ENCODE measurements at places on chromosomes 5 and 9.

GRCh38 chr9:14797435-14797834 lies 74.9 kb upstream of the CER1 start:
- DNase-seq: no peak

DNA sequence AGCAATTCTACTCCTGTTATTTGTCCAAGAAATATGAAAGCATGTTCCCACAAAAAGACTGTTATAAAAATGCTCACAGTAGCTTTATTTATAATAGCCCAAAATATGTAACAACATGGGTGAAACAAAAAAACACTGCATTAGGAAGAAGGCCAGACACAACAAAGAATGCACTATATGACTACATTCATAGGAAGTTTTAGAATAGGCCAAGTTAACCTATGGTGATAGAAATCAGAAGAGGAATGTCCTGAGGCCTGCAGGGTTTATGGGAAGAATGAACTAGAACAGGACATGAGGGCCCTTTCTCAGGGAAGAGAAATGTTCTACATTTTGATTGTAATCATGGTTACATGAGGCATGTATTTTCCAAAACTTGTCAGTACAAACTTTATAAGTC lies 24.7 kb upstream of the TAS2R1 start:
- no peak for DNase-seq

GRCh38 chr5:73103870-73104299 lies 16.5 kb upstream of the TMEM171 start:
- no peak for DNase-seq

GRCh38 chr5:150081541-150082283 lies 4.6 kb downstream of the CSF1R start:
- no peak for DNase-seq

GRCh38 chr9:5571629-5572232 lies 57.2 kb upstream of the RIC1 start:
- no peak for DNase-seq

DNA sequence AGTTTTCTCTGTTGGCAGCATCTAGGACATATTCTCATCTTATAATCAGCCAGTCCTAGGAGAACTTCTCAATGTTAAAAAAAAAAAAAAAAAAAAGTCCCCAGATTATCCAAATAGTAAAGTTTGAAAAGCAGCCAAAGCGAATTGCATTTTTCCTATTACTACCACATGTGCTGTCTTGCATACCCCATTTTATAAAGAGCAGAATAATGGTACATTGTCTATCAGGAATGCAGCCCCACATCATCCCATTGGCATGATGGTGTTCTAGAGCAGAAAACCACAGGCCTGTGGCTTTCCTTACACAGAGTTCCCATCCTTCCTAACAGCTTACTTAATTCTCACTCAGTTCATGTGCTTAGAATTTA lies 381.6 kb downstream of the TMEM38B start:
- peak; percentile 96 for DNase-seq

- DNase-seq: no peak
Measured at GRCh38 chr9:27664121-27664779, 91.0 kb upstream of the C9orf72 start.

GRCh38 chr9:30591461-30591860 lies 1793.0 kb upstream of the ACO1 start:
- no peak for DNase-seq

- DNase-seq: no peak
Measured at GRCh38 chr5:159602434-159602833, 272.1 kb upstream of the IL12B start.

- DNase-seq: no peak
Measured at GRCh38 chr9:101691657-101692056, 46.8 kb downstream of the GRIN3A start.

GRCh38 chr9:85978496-85978895 lies 37.5 kb downstream of the NAA35 start:
- no peak for DNase-seq

DNA sequence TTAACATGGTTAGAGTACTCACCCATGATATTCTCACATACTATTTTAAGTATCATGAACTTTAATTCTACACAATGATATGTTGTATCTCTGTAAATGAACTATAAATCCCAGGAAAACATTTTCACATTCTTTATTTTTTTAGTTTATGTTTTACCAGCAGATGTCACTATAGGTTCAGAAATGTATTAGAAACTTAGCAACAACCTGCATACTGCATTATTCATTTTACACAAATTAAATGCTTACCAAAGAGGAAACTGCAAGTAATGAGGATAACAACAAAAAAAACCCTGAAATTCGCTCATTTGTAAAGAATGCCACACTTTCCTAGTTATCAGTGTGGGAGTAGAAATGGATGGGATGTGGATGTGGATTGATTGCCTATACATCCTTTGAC lies 217.5 kb upstream of the OTULINL start:
- peak; percentile 17 for DNase-seq

DNA sequence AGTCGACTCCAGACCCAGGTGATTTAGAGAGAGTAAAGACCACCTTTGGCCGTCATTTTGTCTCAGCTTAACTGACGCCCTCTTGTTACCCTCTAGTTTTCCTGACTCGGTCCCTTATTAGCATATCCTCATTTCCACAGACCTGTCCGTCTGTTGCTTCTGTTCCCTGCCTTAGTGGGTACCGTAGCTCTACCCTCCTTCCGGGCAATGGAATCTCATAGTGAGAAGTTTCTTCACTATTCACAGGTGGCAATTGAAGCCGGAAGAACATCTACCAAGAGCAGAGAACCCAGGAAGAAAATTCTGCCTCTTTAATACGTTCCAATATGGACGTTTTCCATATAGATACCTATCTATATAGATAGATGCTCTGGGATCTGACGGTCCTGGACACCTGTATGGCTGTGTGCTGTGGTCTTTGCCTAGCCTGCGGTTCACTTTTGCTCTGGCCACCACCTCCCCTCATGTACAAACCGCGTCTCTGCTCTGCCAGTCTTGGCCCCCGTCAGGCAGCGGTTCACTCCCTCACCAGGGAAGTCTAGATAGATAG lies 652 bp upstream of the TMEM161B start:
- DNase-seq: peak; percentile 3
